ENCODE measurements at places on chromosomes 2 and 18.

DNA sequence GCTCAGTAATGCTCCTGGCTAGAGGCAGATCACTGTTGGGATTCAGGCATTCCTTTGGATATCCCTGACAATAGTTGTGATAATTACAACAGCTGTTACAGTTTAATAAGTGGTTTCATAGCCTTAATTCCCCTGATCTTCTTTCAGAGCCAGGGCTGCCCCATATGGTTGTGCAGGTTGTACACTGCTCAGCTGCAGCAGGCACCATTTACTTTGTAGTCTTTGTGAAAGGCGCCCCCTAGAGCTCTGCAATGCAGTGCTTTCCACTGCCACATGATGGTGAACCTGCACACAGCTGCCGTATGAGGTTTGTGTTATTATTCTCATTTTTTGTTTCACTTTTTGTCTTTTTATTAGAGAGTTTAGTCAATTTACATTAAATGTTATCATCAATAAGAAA lies 239.1 kb downstream of the KCNS3 start:
- DNase-seq, result peak; percentile 6

DNA sequence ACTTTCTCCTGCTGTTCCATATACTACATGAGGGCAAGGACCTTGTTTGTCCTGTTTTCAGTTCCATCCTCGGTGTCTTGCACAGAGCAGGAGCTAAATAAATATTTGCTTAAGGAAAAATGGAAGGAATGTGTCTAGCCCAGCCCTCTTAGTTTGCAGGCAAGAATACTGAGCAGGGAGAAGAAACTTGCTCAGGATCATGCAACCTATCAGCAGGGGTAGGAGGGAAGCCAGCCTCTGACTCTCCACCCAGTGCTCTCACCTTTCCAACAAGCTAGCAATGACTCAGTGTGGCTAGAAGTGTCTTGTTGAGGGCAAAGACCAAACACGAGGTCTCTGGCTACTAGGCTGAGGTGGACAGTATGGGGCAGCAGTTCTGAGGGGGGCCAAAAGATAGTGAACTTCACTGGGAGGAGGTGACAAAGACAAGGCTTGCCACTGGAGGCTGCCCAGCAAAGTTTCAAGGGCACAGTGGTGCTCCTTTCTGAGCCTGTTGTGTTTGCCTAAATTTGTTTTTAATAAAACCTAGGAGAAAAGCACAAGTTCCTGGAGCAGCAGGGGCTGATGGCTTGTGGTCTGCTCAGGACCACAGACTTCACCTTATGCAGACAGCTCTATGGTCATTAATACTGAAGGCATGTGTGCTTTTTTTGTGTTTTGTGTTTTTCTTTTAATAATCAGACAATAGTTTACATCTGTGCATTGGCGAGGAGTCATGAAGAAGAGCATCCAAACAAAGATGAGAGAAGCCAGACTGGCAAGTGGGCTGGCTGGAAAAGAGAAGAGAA lies 49.1 kb upstream of the CTAGE1 start:
- DNase-seq, result no peak

DNA sequence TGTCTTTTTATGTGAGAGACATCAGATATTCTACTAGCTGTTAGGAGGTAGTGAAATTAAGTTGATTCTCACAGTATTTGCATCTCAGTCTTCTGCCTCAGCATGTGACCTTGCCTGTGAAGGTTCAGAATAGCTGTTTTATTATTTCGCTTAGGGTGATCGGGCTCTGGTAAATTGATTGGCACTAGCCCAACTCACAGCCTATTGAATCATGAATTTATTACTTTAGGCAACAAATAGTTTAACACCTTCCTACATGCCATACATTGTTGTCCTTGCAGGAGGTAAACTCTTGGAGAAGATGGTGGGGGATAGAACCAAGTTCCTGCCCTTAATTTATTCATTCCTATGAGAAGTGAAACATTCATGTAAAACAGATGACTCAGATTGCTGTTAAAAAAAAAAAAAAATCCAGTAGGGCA lies 101.9 kb downstream of the GPD2 start:
- no peak for DNase-seq

DNA sequence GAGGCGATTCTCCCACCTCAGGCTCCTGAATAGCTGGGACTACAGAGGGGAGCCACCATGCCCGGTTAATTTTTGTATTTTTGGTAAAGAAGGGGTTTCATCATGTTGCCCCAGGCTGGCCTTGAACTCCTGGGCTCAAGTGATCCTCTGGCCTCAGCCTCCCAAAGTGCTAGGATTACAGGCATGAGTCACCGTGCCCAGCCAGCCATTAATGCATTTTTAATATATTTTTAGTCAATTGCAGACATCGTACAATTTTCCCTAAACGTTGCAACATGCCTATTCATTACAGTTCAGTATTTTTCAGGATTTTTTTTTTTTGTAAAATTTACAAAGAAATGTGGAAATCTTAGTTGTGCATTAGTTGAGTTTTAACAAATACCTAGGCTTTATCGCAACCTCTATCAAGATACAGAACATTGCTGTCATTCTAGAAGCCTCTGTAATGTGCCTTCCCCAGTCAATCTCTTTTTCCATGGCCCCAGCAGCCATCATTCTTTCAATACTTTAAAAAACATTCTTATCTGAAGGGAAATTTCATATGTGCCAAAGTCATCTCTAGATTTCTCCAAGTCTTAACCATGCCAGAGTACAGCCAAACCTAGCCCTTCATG lies 14.7 kb downstream of the NABP1 start:
- DNase-seq, result no peak

GRCh38 chr2:18149660-18150246 lies 271.3 kb downstream of the KCNS3 start:
- DNase-seq, result peak; percentile 27

DNA sequence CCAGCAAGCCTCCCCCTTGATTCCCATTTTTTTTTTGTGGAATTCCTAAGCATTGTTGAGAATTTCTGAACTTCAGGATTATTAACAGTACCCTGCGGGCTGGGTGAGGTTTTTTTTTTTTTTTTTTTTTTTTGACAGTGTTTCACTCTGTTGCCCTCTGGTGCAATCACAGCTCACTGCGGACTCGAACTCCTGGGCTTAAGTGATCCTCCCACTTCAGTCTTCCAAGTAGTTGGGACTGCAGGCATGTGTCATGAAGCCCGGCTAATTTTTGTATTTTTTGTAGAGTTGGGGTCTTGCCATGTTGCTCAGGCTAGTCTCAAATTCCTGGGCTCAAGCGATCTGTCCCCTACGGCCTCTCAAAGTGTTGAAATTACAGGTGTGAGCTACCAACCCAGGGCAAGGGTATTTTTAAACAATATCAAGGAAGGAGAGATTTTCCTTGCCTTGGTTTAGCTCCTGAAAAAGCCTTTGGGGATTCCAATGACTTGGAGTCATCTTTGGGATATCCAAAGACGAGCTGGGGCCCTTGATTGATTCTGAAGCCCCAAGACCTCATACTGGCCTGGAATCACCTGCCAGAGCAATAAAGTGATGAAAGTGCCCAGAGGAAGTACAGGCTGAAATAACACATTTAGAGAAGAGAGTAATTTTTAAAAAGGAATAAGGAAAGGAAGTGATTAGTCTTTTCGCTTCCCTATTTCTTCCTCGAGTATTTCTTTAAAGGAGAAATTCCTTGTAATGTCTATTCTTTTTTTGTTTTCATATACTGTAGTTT lies 240.2 kb downstream of the TGIF1 start:
- no peak for DNase-seq

- no peak for DNase-seq
These were observed 123.7 kb downstream of the TNS1 start for GRCh38 chr2:217878915-217879590.

DNA sequence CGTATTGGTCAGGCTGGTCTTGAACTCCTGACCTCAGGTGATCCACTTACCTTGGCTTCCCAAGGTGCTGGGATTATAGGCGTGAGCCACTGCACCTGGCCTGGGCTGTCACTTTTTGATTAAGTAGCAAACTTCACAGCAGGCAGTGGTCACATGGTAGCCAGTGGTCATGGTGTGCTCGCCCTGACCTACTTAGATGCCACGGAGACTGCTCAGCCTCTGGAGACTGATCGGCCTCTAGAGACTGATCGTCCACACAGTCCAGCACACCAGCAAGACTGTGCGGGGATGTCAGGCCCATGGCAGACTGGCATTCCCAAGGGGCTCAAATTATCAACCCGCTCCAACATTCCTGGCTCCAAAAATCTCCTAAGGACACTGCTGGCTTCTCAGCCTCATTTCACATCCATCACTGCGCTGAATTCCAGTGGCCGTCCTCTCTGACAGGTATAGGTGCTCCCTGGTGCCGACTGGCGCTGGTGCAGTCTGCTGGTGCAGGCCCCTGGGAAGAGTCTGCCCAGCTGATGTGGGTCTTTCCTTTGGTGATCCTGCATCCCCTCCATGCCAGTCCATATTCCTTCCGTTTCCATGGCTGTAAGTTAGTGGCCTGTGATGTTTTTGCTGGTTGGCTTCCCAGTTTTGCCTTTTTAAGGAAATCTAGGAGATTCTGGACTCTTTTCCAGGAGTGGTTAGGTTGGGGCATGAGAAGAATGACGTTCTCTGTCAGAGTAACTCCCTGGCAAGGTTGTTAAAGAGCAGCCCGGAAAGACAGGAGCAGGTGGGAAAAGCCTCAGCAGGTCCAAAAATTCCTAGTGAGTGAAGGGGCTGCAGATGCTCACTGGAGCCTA lies 374.5 kb upstream of the HS6ST1 start:
- DNase-seq, result no peak

GRCh38 chr2:117170897-117171296 lies 643.6 kb upstream of the DDX18 start:
- no peak for DNase-seq

GRCh38 chr18:8732442-8733360 lies 27.3 kb downstream of the MTCL1 start:
- DNase-seq, result no peak

- no peak for DNase-seq
These were observed 46.0 kb downstream of the TTC32 start for GRCh38 chr2:19855542-19856431.

GRCh38 chr2:143434445-143434844 lies 305.2 kb downstream of the ARHGAP15 start:
- DNase-seq, result no peak

DNA sequence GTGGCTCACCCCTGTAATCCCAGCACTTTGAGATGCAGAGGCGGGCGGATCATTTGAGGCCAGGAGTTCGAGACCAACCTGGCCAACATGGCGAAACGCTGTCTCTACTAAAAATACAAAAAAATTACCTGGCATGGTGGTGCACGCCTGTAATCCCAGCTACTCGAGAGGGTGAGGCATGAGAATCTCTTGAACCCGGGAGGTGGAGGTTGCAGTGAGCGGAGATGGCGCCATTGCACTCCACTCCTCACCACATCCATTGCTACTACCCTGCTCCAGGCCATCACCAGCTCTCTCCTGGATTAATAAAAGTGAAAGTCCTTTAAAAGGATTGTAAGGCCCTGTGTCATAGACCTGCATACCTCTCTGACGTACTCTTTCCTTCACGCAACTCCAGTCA lies 1.2 kb downstream of the RMP24 start:
- DNase-seq, result no peak

- DNase-seq, result no peak
These were observed 22.8 kb upstream of the LYPD1 start for GRCh38 chr2:132692816-132693215.

DNA sequence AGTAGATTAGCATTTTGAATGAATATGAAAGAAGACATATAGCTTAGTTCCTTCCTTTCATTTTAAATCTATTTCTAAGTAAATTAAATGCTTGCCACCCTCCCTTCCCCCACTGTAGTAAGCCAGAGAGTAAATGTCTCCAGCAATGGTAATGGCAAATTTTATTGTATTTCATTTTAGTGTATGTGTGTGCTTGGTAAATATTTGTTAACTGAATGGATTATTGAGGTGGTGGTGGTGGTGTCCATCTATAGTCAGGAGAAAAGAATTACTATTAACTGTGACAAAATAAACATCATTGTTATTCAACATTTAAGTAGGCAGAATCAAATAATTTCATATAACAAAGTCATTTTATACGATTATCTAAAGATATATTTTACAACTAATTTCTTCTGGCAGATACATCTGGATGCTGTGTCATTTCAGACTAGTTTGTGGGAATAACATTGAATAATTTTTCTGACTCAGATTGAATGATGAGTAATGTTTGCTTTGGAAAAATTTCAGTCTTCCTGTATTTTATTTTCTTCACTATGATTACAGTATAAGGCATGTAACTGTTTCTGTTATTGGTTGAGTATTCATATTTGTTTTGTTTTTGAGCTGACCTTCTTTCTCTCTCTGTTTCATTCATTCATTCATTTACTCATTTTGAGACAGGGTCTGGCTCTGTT lies 18.3 kb downstream of the ASXL3 start:
- DNase-seq, result no peak

DNA sequence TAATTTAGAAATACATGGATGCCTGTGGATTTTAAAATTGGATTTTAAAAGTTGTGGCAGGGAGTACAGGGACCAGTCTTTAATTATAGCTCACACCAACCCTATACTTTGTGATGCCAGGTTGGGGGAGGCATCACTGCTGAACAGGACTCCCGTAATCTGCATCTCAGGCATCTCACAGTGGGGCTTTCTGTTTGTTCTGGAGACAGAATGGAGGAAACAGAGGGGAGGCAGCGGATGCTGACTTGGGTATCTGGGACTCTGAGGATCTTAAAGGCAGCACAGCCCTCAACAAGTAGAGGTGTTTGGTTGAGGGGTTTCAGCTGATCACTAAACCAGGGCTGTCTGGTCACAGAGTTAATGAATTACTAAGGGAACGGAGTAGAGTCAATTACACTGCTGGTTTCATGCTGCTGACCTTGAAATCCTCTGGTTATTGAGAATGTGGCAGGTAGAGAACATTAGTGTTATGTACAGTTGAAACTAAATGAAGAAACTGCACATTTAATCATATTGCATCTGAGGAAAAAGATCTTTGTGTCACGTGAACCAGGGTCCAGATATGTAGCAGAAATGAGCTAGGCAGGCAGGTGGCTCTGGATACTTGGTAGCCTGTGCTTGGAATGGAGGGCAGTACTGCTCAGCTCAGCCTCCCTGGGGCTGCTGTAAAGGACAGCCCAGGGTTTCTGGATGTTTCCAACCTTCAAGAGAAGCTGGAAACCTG lies 40.3 kb downstream of the FHOD3 start:
- DNase-seq, result no peak

DNA sequence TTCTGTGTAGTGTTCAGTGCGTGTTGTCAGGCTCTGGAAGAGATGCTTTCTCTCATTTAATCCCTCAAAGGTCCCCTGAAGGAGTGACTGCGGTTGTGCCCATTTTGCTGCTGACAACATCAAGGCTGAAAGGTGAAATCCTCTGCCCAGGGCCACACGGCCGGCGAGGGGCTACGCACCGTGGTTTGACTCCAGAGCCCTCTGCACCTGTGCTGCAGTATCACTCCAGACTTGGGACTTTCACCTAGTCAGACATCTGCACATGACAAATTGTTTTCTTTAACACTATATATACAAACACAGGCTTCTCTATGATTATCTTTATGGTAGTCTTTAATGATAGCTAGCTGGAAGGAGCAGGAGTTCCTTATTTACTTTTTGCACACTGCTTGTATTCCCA lies 90.2 kb downstream of the ARMC9 start:
- DNase-seq, result no peak

GRCh38 chr18:63046375-63046774 lies 273.2 kb downstream of the BCL2 start:
- DNase-seq, result no peak
